ENCODE measurements at places on chromosomes 13 and 19. TPM values are rescaled to one million over a fixed set of nuclear protein-coding genes. Genes with fewer than 3 reads are reported as not detected.

Gene ZGLP1
- 10.3 TPM for polyA plus RNA-seq

Gene GJB2
- polyA plus RNA-seq: 11.1 TPM

Gene LGALS14
- 1.3 TPM for polyA plus RNA-seq

Gene LGALS4
- polyA plus RNA-seq: 181 TPM

Gene ATP4A
- polyA plus RNA-seq: 5.1 TPM

Gene EBI3
- 7.6 TPM for polyA plus RNA-seq

Gene WASF3
- polyA plus RNA-seq: 10.4 TPM

Gene STAP2
- polyA plus RNA-seq: 34.4 TPM

Gene PSMD8
- polyA plus RNA-seq: 278 TPM

Gene NCAN
- polyA plus RNA-seq: not detected

Gene CGB7
- polyA plus RNA-seq: 4.1 TPM

Gene ADM5
- polyA plus RNA-seq: not detected

Gene SHISA7
- not detected for polyA plus RNA-seq

Gene WDR87
- not detected for polyA plus RNA-seq

Gene TPTE2
- polyA plus RNA-seq: not detected

Gene KLC3
- polyA plus RNA-seq: 7.6 TPM

Gene PEX11G
- 10.6 TPM for polyA plus RNA-seq

Gene CGB3
- polyA plus RNA-seq: not detected

Gene CYP2A7
- polyA plus RNA-seq: not detected

Gene PALM3
- polyA plus RNA-seq: 3.4 TPM

Gene ELSPBP1
- 1.9 TPM for polyA plus RNA-seq

Gene ZNF443
- polyA plus RNA-seq: 1.9 TPM

Gene IFNL1
- not detected for polyA plus RNA-seq

Gene LPAR2
- polyA plus RNA-seq: 33.1 TPM

Gene NFIX
- polyA plus RNA-seq: 10.2 TPM

Gene COL4A2
- 220 TPM for polyA plus RNA-seq

Gene COX7A1
- not detected for polyA plus RNA-seq

Gene ZNF526
- polyA plus RNA-seq: 8.6 TPM

Gene ZNF574
- polyA plus RNA-seq: 13.6 TPM

Gene PRRG2
- 4.0 TPM for polyA plus RNA-seq

Measured in hepatocyte (in vitro differentiated cells).